Upper lobe of left lung (tissue), 6 donors: ENCODE measurements at places on chromosomes 5 and 9. TPM values are rescaled to one million over a fixed set of nuclear protein-coding genes. Genes with fewer than 3 reads are reported as not detected.

DNA sequence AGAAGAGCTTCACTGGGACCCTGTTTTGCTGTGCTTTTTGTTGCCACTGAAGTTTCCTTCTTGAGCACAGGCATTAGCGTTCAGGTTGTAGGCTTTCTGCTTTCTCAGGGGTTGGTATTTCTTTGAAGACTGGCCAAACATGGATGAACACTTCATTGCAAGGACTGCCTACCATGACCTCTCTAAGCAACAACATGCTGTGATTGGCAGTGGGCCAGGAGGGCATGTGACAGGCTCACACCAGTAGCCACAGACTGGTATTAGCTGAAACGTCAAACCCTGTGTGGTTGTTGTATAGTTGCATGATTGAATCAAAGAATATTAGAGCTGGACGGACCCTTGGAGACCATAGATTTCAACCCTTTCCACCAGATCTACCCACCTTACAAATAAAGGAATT, 20.0 kb upstream of the MLANA start:
- no peaks in the 10 kb centered on the region for H3K27me3 ChIP-seq
- H3K4me3 ChIP-seq, result no peak overlapping the region
- DNase-seq, result no peak
- no peak overlapping the region for H3K27ac ChIP-seq
- no peaks in the 10 kb centered on the region for H3K36me3 ChIP-seq
- no peaks in the 10 kb centered on the region for H3K4me1 ChIP-seq

DNA sequence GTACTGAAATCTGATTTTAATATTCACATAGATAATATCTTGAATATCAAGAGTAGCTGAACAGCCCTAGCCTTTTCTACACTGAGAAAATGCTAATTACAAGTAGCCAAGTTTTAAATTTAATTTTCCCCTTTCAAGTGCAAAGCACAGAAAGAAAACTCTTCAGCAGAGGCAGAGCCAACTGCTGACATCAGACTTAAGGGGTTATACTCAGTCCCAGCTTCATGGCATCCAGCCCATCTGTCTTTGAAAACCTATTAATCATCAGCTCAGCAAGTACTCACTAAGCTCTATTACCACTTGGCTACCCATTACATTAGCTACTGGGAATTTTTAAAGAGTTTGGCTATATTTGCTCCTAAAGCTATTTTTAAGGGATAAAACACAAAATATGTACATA, 220.5 kb downstream of the SLC12A2 start:
- no peaks in the 10 kb centered on the region for H3K27me3 ChIP-seq
- H3K36me3 ChIP-seq, result no peaks in the 10 kb centered on the region
- no peak overlapping the region for H3K4me3 ChIP-seq
- no peak overlapping the region for H3K27ac ChIP-seq
- H3K4me1 ChIP-seq, result no peaks in the 10 kb centered on the region
- no peak for DNase-seq

DNA sequence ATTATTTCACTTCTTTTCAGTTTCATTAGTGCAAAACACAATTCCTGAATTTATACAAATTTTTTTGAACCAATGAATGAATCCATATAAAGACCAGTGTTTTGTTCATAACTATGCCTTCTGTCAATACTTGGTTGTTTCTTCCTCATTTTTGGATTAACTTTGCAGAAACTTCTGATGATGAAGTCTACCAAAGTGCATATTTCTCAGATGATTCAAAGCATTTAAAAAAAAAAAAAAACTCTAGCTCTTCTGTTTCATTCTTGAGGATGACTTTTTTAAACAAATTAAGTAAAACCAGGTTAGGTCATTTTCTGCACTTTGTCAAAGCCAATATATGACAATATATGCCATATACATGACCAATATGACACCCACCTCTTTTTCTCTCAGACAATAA, 92.6 kb downstream of the CHSY3 start:
- no peak overlapping the region for H3K27ac ChIP-seq
- no peak for DNase-seq
- H3K36me3 ChIP-seq, result no peaks in the 10 kb centered on the region
- no peaks in the 10 kb centered on the region for H3K27me3 ChIP-seq
- H3K4me3 ChIP-seq, result no peak overlapping the region
- no peaks in the 10 kb centered on the region for H3K4me1 ChIP-seq

DNA sequence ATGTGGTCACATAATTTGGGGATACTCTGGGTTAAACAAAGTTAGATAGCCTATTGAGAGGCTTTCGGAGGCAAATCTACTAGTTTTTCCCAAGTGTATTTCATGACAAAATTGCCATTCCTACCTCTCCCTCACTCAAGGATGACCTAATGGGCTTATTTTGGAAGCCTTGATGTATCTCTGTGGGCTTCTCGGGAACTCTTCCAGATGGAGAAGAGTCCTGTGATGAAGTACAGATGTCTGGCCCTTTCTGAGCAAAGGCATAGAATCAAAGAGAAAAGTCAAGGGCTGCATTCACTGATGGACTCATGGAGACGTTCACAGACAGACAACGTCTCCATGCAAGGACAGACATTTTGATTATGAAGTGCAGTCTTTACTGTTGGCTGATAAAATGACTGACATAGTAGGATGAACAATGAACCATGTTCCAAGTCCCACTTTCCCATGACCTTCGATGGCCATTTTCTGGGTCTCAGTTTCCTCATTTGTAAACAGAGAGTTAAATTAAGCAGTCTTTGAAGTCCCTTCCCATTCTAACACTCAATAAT, 347.2 kb upstream of the CD180 start:
- no peaks in the 10 kb centered on the region for H3K27me3 ChIP-seq
- no peak for DNase-seq
- no peak overlapping the region for H3K4me3 ChIP-seq
- H3K4me1 ChIP-seq, result peaks cover 2% of the 10 kb centered on the region

DNA sequence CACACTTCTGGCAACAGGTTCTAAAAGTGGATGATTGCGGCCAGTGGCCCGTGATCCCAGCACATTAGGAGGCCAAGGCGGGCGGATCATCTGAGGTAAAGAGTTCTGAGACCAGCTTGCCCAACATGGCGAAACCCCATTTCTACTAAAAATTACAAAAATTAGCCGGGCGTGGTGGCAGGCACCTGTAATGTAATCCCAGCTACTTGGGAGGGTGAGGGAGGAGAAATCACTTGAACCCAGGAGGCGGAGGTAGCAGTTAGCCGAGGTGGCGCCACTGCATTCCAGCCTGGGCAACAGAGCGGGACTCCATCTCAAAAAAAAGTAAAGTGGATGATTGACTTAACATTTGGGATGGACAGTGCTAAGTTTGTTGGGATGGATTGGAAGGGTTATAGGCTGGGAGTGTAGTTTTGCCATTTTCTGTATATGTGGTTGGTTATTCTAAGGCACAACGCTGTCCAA, 3.4 kb downstream of the MATR3 start:
- no peak overlapping the region for H3K4me3 ChIP-seq
- H3K4me1 ChIP-seq, result peaks cover 77% of the 10 kb centered on the region
- no peaks in the 10 kb centered on the region for H3K27me3 ChIP-seq
- DNase-seq, result peak; percentile 38

DNA sequence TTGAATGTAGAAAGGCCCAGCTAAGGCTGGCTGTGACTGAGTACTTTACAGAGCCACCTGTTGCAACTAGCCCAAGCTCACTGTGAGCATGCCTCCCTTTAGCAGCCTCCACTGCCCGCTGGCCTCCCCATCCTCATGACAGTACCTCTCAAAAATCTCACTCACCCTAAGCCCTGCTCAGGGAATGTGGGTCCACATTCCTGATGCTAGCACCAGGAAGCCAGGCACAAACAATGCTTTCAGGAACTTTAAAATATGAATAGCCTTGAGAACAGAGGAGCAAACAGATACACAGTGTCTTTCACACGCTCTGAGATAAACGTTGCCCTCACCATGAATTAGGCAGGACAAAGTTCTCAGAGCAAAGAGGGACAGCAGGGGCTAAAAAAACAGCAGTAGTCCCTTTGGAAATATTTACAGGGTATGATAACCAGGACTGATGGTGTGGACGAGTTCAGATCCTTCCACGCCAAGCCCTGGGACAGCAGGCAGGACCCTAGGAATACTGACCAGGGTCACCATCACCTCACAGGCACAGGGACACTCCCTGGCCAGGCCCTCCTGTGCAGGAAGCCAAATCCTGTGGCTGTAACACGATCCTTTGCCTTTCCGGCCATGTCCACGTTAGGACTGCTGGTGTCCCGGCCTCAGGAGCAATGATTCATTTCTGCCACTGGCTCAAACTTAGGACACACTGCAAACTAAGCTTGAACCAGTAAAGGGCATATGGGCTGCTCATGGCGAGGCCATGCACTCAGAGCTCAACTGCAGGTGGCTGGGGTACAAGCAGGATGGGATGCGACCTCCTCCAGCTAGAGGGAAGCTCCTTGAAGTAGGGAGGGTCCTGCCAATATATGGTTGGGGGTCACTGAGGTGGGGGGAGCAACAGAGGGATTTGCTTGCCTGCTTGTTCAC, 9.6 kb downstream of the ACSL6 start:
- H3K27me3 ChIP-seq, result no peaks in the 10 kb centered on the region
- no peak overlapping the region for H3K4me3 ChIP-seq
- peaks cover 18% of the 10 kb centered on the region for H3K4me1 ChIP-seq
- H3K36me3 ChIP-seq, result no peaks in the 10 kb centered on the region
- no peak overlapping the region for H3K27ac ChIP-seq

Gene MEIKIN
- 0.77 TPM for total RNA-seq

GRCh38 chr9:96604004-96604319, 15.7 kb downstream of the CDC14B start:
- no peak overlapping the region for H3K4me3 ChIP-seq
- H3K27ac ChIP-seq, result no peak overlapping the region
- no peak for DNase-seq
- H3K27me3 ChIP-seq, result no peaks in the 10 kb centered on the region

DNA sequence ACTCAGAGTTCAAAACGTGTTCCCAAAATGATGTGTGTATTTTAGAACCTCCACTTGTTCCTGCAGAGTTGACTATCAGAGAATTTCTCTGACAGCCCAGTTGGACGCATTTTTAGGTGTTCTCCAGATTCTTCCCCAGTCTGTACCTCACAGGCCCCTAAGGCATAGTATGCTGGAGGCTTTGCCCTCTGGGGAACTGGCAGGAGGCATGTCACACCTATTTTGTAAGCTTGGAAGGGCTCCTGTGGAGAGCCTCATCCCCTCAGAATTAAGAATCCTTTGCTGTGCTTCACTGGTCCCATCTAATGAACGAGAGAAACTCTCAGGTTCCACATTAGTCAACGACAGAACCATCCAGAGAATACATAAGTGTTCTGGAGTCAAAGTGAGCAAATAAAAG, 144.1 kb upstream of the SLC30A5 start:
- no peak for DNase-seq
- no peaks in the 10 kb centered on the region for H3K27me3 ChIP-seq
- no peak overlapping the region for H3K4me3 ChIP-seq
- H3K27ac ChIP-seq, result no peak overlapping the region
- H3K4me1 ChIP-seq, result peaks cover 10% of the 10 kb centered on the region
- no peaks in the 10 kb centered on the region for H3K36me3 ChIP-seq

Gene CDC20B
- 0.33 TPM for total RNA-seq

DNA sequence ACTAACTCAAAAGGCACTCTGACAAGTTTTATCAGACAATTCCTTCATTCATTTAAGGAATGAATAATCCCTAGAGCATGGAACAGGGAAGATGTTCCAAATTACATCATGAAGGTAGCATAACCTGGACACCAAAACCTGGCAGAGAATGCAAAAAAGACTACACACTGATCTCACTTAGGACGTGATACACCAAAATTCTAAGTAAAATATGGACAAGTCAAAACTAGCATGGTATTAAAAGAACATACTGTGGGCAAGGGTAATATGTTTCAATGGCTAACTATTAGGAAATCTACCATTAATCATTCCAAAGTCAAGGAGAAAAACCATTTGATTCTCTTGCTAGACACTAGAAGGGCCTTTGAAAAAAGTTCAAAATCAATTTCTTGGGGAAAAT, 176.5 kb downstream of the HSPA4 start:
- no peaks in the 10 kb centered on the region for H3K36me3 ChIP-seq
- no peak for DNase-seq
- H3K4me1 ChIP-seq, result no peaks in the 10 kb centered on the region
- H3K27ac ChIP-seq, result no peak overlapping the region
